ENCODE measurements at places on chromosomes 16 and 17. TPM values are rescaled to one million over a fixed set of nuclear protein-coding genes. Genes with fewer than 3 reads are reported as not detected.

Gene PRSS27
- 3.2 TPM for total RNA-seq

Gene RNF157
- total RNA-seq = 22.0 TPM

Gene GRB7
- total RNA-seq = 3.9 TPM

Gene CDYL2
- 42.4 TPM for total RNA-seq

Gene IL21R
- total RNA-seq = 106 TPM

Gene MPP2
- total RNA-seq = 6.0 TPM

Gene SPATA2L
- 1.3 TPM for total RNA-seq

Gene BRICD5
- 6.3 TPM for total RNA-seq

DNA sequence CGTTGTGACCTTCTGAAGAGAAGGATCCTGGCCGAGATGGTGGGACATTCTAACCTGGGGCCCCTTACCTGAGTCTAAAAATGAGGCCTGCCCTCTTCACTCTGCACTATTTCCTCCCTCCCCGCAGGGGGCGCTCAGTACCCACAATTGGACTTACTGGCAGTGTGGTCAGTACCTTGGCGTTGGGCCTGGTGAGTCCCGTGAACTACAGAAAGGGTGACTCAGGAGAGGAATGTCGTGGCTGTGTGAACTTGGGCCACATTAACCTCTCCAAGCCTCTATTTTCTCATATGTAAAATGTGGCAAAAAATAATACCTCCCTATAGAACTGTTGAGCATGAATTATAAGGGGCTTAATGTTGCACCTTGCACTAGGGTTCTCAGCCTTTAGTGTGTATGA is 3.9 kb downstream of the RSAD1 start:
- DNase-seq = peak; percentile 88

GRCh38 chr16:77905374-77905920 is 116.9 kb upstream of the CLEC3A start:
- no peak for DNase-seq

DNA sequence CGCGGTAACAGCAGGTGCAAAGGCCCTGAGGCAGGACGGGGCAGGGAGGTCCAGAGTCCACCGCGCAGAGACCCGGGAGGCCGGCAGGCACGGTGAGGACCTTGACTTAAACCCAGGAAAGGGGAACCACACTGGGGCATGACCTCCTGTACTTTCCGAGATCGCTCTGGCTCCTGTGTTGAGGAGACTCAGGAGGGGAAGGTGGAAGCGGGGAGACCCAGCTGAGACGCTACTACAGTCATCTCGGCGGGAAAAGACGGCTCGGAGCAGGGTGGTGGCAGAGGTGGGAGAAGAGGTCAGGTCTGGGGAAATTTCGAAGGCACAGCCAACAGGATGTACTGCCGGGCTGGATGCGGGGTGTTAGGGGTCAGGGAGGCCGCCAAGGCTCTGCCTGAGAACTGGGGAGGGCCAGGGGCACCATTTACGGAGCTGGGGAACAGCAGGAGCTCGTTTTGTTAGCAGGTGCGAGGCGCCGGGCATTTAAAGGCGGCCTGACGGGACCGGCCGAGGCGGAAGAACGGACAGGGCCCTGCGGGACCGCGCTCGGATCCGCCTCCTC is 22.3 kb downstream of the NPTX1 start:
- DNase-seq = no peak

DNA sequence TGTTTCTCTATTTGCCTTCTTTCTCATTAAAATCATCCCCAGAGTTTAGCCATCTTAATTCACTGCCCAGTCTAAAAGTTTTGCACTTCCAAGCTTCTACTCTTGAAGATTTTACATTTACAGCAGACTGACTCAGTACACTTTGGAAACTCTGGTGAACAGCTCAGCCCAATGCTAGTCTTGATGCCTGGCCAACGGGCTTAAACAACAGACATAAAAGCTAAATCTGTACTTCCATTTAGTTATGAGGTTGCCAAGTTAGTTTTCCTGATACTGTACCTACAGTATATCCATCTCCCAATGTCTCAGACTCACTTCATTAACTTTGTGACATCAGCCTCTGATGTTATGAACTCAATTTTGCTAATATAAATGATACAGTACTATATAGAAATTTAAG is 891.8 kb upstream of the SOX9 start:
- no peak for DNase-seq

DNA sequence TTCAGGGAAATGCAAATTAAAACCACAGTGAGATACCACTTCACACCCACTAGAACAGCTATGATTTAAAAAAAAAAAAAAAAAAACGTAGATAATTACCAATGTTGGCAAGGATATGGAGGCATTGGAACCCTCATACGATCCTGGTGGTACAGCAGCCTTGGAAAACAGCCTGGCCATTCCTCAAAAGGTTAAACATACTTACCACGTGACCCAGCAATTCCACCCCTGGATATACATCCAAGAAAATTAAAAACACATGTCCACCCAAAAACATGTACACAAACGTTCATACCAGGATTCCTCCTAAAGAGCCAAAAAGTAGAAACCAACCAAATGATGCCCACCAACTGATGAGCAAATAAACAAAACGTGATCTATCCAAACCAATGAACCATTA is 68.1 kb downstream of the GAS7 start:
- no peak for DNase-seq

- no peak for DNase-seq
Measured at GRCh38 chr17:56739376-56739775, 94.3 kb downstream of the C17orf67 start.

GRCh38 chr17:50554201-50554600 is 6.3 kb upstream of the CACNA1G start:
- no peak for DNase-seq

DNA sequence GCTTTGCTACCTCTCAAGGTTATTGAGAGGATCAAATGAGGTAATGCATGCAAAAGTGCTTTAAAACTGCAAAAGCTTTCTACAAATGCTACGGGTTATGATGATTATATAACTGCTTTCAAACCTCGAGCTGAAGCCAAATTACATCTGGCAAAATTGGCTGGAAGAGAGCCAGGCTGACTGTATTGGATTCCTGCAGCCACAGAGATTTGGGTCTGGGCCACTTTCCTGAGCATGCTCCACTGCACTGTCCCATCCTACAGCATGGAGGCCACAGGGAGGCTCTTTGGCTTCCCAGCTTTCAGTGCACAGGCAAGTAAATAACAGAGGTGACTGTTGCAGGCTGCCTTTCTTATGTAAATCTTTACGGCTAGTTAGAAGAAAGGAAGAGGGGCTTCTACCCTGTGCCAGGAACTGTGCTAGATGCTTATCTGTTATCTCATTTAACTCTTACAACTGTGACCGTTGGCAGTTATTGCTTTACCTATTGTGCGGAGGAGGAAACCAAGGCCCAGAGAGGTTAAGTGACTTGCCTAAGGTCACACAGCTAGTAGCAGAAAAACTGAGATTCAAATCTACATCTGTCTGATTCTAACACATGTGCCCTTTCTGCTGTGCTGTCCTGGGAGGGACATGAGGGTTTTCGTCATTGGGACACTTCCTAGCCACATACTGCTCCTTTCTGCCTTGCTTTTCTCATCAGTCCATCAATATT is 121.8 kb downstream of the SPACA3 start:
- no peak for DNase-seq

DNA sequence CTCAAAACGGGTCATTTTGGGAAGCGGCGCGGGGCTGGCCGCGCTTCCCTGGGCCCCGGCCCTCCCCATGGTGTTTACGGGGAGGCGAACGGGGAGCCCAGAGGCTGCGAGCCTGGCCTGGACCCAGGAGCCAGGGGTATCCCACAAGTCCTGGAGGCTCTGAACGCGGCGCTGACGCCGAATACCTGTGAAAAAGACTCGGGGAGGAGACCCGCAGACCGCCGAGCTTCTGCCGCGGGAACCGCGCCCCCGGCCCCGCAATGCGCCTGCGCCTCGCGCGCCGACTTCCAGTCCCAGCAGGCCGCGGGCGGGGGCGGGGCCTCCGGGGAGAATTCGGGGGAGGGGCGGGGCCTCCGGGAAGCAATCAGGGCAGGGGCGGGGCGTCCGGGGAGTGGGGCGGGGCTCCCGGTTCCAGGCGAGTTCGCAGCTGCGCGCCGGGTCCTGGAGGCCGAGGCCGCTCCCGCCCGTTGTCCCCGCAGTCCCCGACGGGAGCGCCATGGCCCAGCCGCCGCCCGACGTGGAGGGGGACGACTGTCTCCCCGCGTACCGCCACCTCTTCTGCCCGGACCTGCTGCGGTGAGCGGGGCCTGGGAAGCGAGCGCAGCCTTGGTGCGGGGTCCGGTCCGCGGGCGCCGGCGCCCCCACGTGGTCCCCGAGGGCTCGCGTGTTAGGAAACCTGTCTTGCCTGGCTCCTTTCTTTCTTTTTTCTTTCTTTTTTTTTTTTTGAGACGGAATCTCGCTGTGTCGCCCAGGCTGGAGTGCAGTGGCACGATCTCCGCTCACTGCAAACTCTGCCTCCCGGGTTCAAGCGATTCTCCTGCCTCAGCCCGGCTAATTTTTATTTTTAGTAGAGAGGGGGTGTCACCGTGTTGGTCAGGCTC is at the start of gene DECR2:
Gene DECR2 (plus strand): TSS at position 418 of the 881 bp plus-strand sequence. CDS start 79 bp downstream, at position 497.
- peak; percentile 97 for DNase-seq

DNA sequence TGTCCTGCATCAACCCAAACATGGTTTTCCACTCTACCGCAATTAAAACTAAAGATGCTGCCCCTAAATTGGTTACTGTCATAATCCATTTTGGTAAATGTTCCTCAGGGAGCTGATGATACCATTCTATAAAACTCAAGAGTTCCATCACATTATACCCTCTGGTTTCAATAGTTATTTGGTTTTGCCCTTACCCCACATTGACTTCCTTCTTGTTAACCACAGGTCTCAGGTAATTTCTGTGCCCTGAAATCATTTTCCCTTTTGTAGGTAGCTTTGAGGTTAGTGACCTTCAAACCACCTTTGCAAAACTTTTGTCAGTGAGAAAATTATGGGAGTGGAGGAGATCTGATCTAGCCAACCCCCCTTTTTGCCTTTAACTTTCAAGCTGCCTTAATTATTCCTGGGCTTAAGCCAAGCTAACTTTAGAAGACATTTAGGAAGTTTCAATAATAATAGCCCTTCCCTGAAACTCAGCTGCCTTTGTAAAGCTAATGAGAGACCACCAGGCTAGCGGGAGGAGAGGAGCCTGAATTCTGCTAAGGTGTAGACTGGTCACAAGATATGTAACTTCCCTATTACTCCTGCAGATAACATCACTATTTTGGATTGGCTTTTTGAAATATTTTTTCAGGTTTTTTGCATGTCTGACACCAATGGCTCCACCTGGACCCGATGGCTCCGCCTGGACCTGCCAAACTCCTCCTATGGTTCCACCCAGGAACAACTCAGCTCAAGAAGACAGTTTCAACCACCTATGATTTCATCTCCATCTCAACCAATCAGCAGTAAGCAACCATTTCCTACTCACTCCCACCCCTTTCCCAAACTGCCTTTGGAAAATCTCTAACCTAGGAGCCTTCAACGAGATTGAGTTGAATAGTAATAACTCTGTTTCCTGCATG is 224.9 kb downstream of the HS3ST3B1 start:
- no peak for DNase-seq

- DNase-seq = no peak
Measured at GRCh38 chr16:81210807-81211206, 27.7 kb upstream of the BCO1 start.

DNA sequence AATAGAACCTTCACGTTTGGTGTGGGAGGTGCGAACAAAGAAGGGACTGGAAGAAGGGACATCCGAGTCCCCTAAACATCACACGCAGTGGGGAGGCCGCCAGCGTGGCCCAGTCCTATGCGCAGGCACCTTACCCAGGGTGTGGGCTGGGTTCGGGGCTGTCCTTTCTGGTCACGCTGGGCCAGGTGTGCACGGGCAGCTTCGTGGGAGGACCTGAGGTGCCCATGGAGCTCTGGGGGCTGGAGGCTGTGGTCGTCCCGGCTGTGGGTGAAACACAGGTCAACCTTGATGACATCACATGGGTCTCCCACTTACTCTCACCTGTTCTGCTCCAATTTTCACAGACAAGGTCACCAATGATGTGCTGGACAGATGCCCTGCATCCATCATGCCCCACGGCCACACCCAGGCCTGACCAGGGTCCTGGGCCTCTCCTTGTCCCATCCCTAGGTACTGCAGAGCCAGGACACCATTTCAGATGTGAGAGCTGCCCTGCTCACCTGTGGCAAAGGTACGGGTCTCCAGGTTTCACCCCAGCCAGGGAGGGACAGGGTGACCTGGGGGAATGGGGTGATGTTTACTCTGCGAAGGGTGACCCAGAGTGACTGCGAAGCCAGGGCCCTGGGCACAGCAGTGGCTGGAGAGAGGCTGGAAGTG is 3.1 kb downstream of the CD300C start:
- DNase-seq = no peak

DNA sequence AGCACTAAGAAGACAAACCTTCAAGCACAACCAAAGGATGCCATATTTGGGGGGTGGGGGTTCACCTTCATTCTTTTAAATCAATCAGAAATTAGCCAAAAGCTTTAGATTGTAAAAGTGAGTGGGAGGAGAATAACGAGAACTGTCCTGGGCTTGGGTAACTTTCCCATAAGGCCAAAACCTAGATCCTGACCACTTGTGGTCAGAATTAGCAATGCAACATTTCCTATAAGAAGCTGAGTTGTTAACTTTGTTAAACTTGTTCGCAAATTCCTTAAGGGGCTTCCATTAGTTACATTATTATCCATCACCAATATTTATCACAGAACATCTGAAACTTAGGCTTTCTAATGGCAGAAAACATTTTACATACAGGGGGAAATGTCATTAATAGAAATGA is 25.1 kb downstream of the STAT5B start:
- DNase-seq = no peak

GRCh38 chr17:6654841-6655731 is 3.5 kb downstream of the C17orf100 start:
- DNase-seq = no peak

GRCh38 chr16:10009684-10010083 is 172.5 kb downstream of the GRIN2A start:
- no peak for DNase-seq

- DNase-seq = peak; percentile 37
Measured at GRCh38 chr17:16919663-16920627, 52.0 kb downstream of the TNFRSF13B start.

DNA sequence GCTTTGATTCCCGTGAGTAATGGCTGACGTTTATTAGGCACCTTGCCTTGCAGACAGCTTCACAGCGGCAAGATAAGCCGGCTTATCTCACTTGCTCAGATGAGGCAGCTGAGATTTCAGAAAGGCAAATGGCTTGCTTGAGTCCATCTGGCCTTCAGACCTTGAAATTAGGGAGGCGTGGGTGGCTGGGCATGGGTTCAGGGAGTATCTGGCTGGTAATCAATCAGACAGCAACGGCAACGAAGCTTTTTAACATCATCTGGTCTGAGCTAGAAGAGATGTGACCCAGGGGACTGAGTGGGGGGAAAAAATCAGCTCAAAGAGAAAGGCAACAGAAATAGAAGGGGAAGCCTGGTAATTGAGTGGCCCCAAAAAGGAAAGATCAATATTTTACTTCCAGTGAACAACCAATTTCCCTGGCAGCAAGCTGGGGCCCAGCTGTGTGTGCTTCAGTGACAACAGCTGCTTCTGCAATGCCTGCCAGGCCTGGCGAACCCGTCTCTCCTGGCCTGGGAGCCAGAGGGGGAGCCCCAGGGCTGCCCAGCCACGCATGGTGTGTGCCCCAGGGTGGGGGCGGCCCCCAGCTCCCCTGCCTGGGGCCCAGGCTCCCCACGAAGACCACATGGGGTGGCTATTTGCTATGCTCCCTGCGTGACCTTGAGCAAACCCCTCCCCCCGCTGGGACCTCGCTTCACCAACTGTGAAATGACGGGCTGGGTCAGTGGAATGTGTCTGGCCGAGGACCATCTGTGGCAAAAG is 34.0 kb downstream of the RAB11FIP4 start:
- DNase-seq = no peak

All from activated naive CD4-positive, alpha-beta T cell treated with anti-CD3 and anti-CD28 coated beads, Interleukin-2, amount 50 U/mL, for 72 hours (primary cell).